Esophagus squamous epithelium (tissue), 5 donors: ENCODE measurements at places on chromosomes 5 and 9.

GRCh38 chr9:86201474-86202337 is 57.8 kb downstream of the C9orf153 start:
- no peak for DNase-seq

DNA sequence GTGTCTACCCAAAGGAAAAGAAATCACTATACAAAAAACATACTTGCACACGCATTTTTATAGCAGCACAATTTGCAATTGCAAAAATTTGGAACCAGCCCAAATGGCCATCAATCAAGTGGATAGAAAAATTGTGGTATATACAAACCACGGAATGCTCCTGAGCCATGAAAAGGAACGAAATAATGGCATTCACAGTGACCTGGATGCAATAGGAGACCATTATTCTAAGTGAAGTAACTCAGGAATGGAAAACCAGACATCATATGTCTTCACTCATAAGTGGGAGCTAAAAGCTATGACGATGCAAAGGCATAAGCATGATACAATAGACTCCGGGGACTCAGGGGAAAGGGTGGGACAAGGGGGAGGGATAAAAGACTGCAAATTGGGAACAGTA is 78.4 kb downstream of the ENC1 start:
- DNase-seq = no peak

DNA sequence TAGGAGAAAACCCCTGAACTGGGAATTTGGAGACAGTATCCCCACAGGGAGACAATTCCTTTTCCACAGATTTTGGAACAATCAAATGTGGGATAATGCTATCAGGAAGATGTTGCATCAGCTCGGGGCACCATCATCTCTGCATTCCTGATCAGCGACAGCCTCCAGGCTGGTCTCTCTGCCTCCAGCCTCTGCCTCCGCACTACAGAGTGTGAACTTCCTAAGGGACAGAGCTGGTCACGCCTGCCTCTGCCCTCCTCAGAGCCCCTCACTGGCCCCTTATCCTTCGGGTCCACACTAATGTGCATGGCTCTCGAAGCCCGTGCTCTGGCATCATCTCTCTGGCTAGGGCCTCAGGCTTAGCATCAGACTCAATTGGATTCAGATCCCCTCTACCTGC is 8.6 kb downstream of the FOXI1 start:
- no peak for DNase-seq

- DNase-seq = no peak
Measured at GRCh38 chr5:175460126-175460525, 16.1 kb upstream of the DRD1 start.

- DNase-seq = no peak
Measured at GRCh38 chr5:83199126-83199525, 121.8 kb downstream of the XRCC4 start.

DNA sequence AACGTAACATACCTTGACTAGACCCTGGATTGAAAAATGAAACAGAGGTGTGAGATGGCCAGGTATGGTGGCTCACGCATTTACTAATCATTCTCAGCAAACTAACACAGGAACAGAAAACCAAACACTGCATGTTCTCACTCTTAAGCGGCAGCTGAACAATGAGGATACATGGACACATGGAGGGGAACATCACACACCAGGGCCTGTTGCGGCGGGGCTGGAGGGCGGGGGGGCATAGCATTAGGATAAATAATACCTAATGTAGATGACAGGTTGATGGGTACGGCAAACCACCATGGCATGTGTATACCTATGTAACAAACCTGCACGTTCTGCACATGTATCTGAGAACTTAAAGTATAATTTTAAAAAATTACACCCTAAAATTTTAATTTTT is 15.9 kb downstream of the RAPGEF6 start:
- no peak for DNase-seq

DNA sequence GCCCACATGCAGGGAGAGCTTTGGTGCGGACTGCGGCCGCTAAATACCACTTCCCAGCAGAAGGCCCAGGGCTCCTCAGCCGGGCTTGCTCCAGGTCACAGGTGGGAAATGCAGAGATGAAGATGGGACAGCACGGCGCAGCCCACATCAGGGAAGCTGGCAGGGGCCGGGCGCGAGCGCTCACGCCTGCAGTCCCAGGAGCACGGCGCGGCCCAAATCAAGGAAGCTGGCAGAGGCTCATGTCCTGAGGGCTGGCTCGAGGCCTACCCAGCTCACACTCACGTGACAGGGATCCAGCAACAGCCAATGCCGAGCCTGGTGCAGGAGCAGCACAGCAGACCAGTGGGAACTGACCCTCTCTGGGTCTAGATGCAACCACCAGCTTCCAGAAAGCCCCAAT is 16.3 kb downstream of the LPCAT1 start:
- DNase-seq = no peak

- no peak for DNase-seq
Measured at GRCh38 chr9:125180876-125181275, 8.7 kb downstream of the PPP6C start.

DNA sequence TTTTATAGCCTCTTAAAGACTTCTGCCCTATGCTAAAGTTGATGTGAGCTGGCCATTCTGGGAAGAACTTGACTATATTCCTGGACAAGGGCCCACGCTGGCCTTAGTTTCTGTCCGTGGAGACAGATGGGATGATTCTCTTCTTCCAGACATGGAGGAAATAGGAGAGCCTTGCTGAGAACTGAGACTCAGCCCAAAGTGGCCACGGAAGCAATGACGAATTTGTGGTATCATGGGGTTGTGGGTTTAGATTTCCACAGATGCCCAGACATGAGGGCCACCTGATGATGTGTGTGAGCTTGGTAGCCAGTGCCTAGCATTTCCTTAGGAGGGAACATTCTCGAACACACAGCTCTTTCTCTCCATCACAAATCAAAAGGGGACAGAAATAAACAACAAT is 309.1 kb downstream of the NSG2 start:
- DNase-seq = no peak

DNA sequence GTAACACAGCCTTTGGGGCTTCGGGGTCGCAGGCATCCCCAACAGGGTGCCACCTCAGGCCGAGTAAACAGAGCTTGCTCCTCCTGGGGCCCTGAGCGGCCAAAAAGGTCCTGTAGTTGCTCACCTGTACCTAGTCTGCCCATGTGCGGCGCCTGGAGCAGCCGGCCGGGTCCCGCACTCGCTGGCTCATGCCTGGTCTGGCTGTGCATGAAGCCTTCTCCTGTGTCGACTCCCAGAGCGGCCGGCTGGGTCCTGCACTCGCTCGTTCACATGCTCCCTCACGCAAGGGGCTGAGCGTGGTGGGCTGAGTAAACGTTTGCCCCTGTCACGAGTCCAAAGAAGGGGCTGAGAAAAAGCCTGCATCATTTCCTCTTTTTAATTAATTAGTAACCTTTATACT is 162.4 kb upstream of the TUT7 start:
- DNase-seq = no peak

DNA sequence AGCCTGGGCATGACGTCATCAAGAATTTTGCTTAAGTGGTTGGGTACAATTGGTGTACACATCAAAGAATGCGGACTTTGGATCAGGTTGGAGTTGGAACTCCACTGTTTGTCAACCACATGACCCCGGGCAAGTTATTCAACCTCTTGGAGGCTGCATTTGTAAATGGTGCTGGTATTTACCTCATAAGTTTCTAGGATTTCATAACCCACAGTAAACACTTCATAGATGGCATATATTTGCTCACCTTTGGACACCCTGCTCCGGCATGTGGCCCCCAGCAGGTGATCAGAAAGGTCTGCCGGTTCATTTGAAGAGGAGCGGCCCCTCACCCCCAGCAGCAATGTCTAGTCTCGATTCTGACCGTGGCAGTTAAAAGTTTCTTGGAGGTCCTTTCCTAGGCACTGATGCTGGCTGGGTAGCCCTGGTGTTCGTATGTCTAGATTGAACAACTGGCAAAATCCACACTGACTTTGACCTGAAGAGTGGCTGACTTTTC is 60.6 kb downstream of the IL6ST start:
- no peak for DNase-seq

DNA sequence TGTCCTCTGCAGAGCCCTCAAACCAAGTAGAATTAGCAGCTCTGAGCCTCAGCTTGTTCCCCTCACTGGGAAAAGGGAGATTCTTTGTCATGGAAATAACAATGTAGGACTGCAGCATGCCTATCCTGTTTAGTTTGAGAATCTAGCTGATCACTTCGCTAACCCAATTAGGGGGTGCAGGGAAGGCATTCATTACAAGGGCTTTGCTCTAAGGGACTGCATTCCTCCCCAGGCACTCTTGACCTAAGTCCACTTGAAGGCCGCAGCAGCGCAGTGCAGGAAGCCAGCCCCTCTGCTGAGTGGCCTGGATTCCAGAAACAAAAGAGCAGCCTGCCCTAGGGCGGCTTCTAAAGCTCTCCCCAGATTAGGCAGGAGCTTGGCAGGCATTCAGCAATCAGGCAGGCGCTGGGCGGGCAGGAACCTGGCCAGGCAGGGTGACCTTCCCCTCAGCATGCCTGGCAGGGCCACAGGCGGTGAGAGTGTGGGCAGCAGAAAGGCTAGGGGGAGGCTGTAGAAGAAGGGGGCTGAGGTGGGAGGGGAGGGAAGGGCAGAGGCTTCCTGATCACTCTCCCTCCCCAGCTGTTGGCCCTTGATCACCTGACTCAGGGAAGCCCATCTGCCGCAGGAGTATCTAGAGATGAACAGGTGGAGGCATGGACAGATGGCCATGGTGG is 24.8 kb downstream of the CCNJL start:
- DNase-seq = no peak

GRCh38 chr5:158301186-158301585 is 442.2 kb upstream of the CLINT1 start:
- DNase-seq = no peak

DNA sequence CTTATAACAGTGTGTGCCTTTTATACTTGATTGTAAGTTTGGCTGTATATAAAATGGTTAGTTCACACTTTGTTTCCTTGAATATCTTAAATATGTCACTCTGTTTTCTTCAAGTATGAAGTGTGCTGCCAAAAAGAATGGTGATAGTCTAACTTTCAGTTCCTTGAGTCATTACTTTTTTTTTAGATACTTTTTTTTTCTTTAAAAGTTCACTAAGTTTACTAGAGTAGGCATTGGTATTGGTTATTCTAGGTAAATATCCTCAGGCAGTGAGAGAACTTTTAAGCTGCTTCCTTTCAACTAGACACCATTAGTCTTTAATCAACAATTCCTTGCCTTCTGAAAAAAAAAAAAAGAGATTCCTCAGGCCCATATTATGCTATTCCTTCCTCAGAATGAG is 41.9 kb downstream of the SPEF2 start:
- no peak for DNase-seq

DNA sequence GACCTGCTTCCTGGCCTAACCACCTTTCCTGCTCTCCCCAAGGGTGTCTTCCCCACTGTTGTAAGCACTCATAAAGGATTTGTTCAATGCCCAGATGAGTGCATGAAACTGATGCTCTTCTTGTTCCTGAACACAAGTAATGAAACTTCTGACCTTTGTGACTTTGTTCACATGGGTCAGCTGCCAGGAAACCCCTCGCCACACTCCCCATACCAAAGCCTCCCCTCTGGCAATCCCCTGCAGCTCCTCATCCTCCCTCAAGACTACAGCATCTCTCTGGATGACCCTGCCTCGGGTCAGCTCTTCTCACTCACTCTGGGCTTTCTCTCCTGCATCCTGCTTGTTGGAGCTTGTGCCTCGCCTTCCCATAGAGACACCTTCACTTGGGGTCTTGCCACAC is 72.2 kb upstream of the SPTLC1 start:
- no peak for DNase-seq
